ENCODE measurements at places on chromosomes 12 and 14. TPM values are rescaled to one million over a fixed set of nuclear protein-coding genes. Genes with fewer than 3 reads are reported as not detected.

The GLIPR1L2 gene
- not detected for total RNA-seq

The HAL gene
- total RNA-seq, result 0.09 TPM

DNA sequence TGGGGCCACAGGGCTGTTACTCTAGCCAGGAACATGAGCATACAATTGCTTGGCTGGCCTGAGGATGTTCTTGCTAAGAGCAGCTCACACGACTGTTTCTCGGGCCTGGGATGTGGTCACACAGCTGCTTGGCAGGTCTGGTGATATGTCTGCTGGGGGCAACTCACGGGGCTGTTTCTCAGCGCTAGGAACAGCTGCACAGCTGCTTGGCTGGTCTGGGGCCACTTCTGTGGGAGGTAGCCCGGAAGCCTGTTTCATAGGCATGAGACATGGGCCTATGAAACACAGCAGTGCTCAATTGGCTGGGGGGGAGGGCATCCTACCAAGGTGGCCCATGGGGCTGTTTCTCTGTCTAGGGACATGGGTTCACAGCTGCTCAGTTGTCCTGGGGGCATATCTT, 73.4 kb upstream of the DDHD1 start:
- no peak for DNase-seq

- no peak for DNase-seq
Observed at GRCh38 chr12:128938886-128939285, 85.6 kb downstream of the GLT1D1 start.

DNA sequence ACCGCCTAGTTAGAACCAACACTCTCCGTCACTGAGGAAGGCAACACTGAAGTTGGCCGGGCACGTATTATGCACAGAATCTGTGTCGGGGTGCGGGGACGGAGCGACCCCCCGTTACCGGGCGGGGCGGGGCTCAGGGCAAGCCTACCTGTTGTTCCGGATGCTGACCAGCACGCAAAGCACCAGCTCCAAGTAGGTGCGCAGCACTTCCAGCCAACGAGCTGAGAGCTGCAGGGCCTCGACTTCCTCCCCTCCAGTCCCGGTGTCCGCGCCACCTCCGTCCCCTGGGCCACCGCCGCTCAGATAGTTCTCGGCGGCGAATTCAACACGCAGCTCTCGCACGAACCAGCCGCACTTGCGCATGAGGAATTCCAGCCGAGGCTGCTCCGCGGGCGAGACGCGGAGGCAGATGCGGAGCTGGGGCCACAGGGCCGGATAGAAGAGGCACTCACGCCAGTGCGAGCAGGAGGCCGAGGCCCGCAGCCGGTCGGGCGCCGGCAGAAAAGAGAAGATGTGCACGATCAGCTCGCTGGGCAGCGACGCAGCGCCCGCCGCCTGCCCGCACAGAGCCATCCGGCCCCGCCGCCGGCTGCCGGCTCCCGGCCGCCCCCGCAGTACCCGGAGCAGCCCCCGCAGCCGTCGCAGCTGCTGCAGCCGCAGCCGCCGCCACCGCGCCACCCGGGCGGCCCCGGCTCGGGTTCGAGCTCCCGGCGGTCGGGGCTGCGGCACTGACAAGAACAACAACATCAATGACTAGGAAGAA, 636 bp downstream of the FBXO33 start:
- peak; percentile 49 for DNase-seq

- DNase-seq, result no peak
Observed at GRCh38 chr14:87380054-87380453, 612.9 kb downstream of the GALC start.
